ENCODE measurements at places on chromosomes 11 and 22.
A peak's percentile ranks its signal among the peaks of the same experiment; 100 is the strongest.

- no peak for DNase-seq
Observed at GRCh38 chr11:64571410-64572091, 19.5 kb upstream of the SLC22A12 start.

DNA sequence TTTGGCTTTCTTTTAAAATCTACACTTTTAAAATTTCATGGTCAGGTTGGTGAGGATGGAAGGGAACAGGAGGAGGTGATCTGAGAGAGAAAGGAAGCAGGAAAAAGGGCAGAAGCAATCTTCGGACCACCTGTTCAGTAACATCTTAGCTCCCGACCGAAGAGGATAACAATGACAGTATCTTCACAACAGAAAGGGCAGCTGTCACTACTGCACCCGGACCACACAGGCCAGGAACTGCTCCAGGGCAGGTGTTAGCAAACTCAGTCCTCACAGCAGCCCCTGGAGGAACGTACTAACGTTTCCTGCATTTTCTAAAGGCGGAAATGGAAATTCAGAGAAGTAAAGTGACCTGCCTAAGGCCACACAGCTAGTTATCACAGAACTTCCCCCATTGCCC, 16.8 kb downstream of the PTPN5 start:
- no peak for DNase-seq

GRCh38 chr11:116827461-116827860, 2.2 kb upstream of the APOC3 start:
- DNase-seq, result no peak

- DNase-seq, result no peak
Observed at GRCh38 chr11:5197536-5197935, 2.9 kb downstream of the OR51V1 start.

DNA sequence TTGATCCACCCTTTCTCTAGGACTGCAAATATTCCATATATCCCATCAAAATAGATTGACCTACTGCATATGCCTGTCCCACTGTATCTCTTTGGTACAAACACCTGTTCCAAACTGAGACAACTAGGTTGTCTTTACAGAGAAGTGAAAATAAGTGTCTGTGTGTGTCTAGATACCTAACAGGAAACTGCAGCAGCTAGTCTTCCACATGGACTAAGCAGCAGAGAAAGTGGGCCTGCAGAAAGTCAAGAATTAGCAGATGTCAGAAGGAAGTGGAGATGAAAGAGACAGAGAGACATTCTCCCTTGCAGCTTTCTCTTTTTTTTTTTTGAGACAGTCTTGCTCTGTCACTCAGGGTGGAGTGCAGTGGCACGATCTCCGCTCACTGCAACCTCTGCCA, 3.9 kb upstream of the RAB39A start:
- DNase-seq, result no peak

DNA sequence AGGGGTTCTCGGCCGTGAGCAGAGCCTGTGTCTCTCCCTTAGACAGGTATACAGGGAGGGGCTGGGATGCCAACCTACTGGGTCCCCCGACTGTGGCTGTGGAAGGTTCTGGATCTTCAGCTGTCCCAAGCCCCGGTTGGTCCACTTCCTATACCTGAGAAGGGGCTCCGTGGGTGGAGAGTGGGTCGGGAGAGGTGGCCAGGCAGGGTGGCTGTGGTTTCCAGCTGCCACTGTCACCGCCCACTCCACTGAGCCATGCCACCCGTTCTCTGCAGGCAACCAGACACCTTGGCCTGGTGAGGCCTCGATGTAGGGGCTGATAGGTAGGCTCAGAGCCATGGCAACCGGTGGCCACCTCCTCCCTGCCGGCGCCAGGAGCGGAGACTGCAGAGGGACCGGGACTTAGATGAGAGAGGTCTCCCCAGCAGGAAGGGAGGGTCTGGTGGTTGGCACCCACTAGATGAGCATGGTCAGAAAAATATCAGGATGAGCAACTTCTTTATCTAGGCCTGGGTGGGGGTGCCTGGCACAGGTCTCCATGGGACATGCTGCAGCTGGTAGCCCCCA, 53.8 kb downstream of the TRIOBP start:
- no peak for DNase-seq

GRCh38 chr22:49415151-49415951, 412.3 kb downstream of the BRD1 start:
- DNase-seq, result no peak

GRCh38 chr11:111729071-111729830, 36.9 kb downstream of the PPP2R1B start:
- no peak for DNase-seq

- DNase-seq, result no peak
Observed at GRCh38 chr11:13638422-13638821, 30.0 kb upstream of the FAR1 start.

DNA sequence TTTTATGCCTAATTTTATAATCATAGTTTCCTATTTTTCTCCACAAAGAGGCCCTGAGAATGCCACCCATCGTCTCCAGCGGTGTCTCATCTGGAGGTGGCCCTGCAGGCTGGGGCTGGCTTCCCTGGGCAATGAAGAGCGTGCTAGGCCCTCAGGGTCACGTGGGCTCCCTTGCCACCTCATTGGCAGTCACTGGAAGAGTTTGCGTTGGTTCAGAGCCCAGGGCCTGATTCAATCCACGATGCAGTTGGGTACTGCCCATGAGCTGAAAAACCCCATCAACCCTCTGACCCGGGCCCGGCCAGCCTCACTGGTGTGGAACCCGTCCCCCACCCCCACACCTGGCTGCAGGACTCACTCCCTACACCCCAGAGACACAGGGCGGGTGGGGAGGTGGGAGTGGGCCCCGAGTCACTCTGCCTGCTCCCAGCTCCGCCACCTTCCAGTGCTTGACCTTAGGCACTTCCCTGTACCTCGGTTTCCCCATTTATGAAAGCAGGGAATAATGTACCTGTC, 43.4 kb upstream of the A4GALT start:
- DNase-seq, result no peak

DNA sequence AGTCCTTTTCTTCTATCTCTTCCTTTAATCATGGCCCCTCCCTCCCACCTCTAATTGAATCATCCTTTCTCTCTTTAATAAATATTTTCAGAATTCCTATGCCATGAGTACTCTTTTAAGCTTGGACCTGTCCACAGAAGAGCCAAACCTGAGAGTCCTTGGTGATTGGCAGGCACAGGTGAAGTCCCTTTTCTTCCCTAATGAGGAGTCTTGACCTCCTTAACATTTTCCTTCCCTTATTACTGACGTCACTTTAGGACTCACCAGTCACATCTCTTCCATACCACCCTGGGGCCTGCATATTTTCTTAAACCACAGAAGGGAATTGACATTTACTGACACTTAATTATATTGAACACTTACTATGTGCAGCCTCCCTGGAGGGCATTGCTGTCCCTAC, 41.0 kb upstream of the RASSF10 start:
- no peak for DNase-seq

- DNase-seq, result no peak
Observed at GRCh38 chr22:44171561-44171960, 9.2 kb upstream of the PARVG start.

GRCh38 chr11:65223011-65223410, 38.8 kb upstream of the POLA2 start:
- no peak for DNase-seq

DNA sequence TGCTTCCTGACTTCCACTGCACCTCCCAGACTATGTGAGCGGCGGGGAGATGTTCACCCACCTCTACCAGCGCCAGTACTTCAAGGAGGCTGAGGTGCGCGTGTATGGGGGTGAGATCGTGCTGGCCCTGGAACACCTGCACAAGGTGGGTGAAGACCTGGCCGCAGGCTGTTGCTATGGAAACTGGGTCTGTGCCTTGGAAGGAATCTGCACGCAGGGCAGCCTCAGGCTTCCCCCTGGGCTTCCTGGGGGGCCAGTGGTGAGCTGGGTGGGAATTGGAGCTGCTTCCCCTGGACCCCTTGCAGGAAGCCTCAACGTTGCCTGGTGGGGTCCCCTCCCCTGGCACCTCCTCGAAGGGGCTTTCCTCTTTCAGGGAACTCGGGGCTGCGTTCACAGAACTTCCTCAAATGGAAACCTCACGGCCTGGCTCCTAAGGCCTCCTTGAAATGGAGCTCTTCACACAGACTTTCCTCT, 1.5 kb downstream of the RPS6KA4 start:
- no peak for DNase-seq

- DNase-seq, result no peak
Observed at GRCh38 chr11:20604295-20604803, 4.9 kb downstream of the SLC6A5 start.

- DNase-seq, result no peak
Observed at GRCh38 chr22:32665676-32666075, 135.8 kb upstream of the TIMP3 start.

DNA sequence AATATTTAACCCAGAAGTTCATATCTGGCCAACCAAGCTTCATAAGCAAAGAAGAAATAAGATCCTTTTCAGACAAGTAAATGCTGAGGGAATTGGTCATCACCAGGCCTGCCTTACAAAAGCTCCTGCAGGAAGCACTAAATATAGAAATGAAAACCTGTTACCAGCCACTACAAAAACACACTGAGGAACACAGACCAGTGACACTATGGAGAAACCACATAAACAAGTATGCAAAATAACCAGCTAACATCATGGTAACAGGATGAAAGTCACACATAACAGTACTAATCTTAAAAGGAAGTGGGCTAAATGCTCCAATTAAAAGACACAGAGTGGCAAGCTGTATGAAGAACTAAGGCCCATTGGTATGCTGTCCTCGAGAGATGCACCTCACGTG, 311.4 kb downstream of the DYNC2H1 start:
- no peak for DNase-seq

DNA sequence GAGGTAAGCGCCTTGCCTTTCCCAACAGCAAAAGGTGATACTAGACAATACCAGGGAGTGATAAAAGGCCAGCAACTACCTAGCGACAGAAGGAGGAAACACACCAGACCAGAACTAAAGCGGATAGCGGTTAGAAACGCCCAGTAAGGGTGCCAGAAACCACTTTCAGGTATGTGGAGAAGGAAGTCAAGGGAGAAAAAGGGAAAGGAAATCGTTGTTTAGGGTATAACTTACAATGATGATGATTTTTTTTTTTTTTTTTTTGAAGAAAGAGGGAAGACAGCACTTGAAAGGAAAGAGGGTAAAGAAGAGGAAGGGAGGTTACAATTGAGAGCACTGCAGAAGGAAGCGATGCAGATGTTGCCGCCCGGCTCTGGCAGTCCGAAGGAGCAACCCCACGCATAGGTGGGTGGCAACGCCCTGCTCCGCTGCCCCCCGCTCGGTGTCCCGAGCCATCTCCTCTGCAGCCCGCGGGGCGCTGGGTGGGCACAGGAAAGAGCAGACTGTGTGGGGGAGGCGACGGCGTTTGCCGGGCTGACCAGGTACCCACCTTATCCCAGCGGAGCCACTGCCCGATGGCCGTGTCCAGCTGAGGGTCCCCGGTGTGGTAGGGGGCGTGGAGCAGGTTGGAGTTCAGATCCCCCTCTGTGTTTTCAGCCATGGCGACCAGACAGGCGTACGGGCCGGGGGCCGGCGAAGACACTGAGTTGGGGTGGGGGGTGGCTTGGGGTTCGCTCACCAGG, 561 bp downstream of the PGM2L1 start:
- peak; percentile 9 for DNase-seq

- DNase-seq, result no peak
Observed at GRCh38 chr22:23833017-23833751, 5.6 kb downstream of the DERL3 start.

DNA sequence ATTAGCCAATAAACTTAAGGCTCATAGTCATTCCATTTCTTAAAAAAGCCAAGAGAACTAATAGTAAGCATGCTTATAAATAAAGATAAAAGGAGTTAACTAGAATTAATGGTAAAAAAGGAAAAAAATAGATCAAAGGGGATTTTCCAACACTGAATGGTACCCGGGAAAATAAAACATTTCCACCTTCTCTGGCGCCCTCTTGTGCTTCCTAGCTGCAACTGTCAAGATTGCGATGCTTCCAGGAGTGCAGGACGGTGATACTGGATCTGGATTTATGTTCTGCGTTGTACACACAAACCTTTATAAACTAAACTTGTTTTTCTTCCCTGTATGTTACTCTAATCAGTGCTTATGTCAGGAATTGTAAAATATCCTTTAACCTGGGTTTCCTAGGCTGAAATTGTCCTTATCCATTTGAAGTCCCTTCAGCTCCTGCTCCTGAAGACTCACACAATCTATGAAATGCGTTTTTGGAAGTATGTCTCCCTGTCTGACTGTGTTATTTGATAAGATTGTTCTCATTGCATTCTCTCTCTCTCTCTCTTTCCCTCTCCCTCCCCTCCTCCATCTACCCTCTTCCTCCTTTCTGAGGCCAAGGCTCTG, 9.6 kb upstream of the HTATIP2 start:
- DNase-seq, result no peak

GRCh38 chr11:106424111-106424510, 346.6 kb downstream of the AASDHPPT start:
- DNase-seq, result no peak

DNA sequence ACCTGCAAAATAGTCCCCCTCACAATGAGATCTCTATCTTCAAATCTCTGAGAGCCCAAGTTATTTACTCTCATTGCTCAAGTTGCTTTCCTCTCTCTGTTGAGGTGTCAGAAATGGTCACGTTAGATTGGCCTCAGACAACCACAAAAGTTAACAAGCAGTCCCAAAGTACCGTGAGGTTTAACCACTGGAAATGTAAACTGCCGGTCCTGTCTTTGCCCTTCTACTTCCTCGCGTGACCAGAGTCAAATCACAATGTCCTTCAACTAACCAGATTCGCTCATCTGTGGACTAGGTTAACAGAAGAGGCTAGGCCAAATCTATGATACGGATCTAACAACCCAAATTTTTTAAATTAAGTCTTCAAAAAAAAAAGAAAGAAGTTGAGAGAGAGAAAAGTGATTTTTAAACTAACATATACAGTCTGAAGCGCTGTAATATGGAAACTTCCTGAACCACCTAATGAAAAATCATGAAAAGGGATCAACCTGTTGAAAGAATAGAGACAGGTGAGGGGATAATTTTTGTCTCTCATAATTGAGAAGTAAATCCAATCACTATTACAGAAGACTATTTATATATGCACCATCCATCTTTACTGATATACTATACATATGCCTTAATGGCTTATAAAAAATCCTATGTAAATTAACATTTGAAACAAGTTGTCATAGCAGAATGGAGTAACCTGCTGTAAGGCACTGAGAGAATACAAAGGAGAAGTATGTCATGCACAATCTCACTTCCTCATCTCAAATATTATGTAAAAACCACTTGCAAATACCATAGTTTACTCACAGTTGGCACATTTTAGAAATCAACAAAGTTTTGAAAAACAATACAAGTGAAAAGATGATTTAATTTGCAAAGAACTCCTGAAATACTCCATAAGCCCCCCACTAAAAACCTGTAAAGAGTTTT, 3.3 kb upstream of the JAML start:
- no peak for DNase-seq

- peak; percentile 41 for DNase-seq
Observed at GRCh38 chr11:12189543-12190235, 79.3 kb downstream of the MICAL2 start.

DNA sequence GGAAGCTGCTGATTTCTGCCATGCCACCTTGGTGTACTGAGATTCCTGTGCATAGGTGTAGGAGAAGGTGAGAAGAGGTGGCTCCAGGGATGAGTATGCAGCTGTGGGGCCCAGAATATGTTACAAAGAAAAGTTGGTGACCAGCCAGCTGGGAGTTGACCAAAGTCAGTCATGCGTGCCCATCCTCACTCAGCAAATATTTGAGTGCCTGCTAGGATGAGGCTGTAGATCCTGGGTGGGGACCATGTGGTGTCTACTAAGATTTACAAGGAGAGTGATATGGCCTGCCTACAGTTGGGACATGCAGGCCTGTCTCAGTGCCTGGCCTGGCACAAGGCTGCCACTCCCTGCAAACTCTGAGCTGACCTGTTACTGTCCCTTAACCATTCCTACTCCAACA, 19.4 kb downstream of the RNF185 start:
- DNase-seq, result no peak
